ENCODE measurements at places on chromosomes 11 and 22. TPM values are rescaled to one million over a fixed set of nuclear protein-coding genes. Genes with fewer than 3 reads are reported as not detected.

- no peak for DNase-seq
Observed at GRCh38 chr11:37506531-37506930, 908.5 kb upstream of the RAG2 start.

- no peak for DNase-seq
Observed at GRCh38 chr11:68093565-68093964, 27.6 kb downstream of the CHKA start.

- no peak for DNase-seq
Observed at GRCh38 chr11:131916638-131917037, 546.2 kb downstream of the NTM start.

DNA sequence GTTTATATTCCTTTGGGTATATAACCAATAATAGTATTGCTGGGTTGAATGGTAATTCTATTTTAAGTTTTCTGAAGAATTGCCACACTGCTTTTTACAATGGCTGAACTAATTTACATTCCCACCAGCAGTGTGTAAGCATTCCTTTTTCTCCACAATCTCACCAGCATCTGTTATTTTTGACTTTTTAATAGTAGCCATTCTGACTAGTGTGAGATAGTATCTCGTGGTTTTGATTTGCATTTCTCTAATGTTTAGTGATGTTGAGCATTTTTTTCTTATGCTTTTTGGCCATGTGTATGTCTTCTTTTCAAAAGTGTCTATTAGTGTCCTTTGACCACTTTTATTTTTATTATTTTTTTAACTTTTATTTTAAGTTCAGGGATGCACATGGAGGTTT lies 275.3 kb downstream of the METTL15 start:
- DNase-seq = no peak

DNA sequence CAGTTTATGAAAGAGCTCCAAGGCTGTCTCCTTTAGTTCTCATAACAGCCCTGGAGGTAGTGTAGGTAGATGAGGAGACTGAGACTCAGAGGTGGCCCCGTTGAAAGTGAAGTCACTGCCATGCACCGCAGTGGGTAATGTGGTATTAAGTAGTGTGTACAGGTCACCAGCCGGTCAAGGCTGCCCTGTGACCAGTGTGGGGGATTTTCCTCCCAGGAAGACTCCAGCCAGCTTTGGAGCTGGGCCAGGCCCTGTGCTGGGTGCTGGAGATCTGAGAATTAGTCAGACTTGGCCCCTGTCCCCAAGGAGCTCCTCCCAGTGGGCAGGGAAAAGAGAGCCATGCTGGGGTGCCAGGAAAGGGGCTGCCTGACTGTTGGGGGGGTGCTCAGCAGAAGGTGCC lies 5.3 kb downstream of the OMP start:
- peak; percentile 51 for DNase-seq

- no peak for DNase-seq
Observed at GRCh38 chr11:116234989-116235568, 537.7 kb downstream of the BUD13 start.

- peak; percentile 68 for DNase-seq
Observed at GRCh38 chr22:35275580-35275979, 18.3 kb downstream of the HMGXB4 start.

DNA sequence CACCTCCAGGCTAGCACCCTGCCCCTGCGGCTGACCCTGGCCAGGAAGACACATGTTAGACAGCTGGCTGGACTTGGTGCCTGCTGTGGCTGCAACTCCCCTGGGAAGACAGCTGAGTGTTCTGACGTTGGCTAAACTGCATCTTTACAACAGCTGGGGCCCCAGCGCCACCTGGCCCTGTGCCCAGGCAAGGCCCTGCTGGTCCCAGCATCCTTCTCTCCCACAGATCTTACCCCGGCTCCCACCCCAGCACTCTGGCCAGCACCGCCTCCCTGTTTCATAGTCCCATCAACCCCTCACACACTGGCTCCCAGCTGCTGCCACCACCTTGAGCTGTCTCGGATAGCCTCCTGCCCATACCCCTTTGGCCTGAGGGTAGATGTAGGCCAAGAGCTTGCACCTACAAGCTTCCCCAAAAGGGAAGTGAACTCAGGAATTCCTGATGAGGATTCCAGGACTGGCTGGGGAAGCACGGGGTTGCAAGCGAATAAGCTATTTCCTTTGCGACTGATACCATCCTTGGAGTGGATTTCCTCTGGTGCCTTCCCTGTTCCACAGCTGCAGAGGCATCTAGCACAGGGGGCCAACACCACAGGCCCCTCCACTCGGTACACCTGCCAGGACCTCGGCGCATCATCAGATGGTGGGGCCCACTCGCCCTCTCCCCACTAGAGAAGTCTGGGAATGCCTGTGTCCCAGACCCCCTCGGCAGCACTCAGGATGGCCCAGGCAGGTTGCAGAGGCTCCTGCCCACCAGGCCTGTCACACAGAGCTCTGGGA lies 28.5 kb downstream of the RSPH14 start:
- no peak for DNase-seq

DNA sequence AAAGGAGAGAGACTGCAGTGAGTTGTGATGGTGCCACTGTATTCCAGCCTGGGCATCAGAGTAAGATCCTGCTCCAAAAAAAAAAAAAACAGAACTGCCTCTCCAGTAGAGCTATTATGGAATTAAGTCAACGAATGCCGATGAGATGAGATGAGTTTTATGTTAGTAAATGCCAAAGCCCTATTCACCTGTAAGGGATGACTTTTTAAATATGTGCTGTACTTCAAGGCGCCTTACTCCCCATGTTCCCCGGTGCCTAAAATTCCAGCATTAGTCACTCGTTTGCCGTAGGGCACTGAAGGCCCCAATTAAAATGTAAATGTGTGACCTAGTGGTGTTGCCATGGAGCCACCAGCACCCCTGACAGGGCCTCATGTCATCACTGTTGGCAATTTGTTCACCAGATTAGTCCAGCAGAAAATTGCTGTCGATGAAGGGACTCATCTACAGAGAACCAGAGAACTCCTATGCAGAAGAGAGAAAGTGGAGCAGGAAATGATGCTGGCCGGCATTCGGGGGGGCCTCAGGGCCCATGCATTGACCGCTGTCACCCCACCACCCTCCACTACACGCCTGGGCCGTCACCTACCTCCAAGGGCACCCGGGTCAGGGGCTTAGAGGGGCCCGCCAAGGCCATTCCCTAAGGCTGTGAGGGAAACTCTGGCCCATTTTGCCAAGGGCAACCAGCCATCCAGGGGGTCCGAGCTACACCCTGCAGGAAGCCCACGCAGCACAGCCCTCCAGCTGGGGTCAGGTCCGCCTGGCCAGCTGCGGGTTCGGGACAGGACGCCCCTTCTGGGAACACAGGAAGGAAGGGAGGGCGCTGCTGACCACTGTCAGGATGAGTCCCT lies 17.8 kb downstream of the LIF start:
- peak; percentile 88 for DNase-seq

DNA sequence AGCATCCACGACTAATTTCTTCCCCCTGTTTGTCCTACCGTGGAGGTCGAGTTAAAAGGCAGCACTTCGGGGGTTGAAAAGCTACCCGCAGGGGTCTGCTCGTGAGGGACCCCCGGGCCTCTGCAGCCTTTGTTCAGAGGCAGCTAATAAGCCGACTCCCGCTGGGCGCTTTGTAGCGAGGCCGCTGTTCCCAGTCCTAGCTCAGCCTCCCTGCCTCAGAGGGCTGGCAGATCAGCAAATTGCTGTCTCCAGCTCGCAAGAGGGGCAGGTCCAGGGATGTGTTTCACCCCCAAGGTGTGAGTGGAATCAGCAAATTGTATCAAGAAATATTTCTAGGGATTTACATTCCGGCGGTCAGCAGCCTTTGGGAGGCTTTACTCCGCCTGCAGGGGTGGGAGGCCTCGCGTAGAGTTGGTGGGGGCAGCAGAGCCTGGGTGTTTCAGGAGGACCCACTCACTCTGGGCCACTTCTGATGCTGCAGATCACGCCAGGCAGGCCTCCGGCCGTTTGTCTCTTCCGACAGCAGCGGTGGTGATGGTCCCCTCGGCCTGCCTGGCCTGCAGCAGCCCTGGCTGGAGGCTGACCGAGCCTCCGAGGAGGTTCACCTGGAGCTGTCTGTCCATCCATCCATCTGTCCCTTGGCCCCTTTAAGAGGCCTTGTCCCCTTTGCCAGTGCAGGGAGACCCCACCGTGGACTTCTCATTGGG lies 21.6 kb upstream of the KCNQ1OT1 start:
- DNase-seq = no peak

The FIBIN gene
- total RNA-seq = 14.2 TPM

The GAL3ST3 gene
- not detected for total RNA-seq

The C11orf98 gene
- 79.5 TPM for total RNA-seq

The FOLR3 gene
- 11.3 TPM for total RNA-seq

The IRAG1 gene
- total RNA-seq = 0.26 TPM

The TNNT3 gene
- not detected for total RNA-seq

All from bronchial epithelial cell (primary cell).